ENCODE measurements at places on chromosomes 11 and 22.

DNA sequence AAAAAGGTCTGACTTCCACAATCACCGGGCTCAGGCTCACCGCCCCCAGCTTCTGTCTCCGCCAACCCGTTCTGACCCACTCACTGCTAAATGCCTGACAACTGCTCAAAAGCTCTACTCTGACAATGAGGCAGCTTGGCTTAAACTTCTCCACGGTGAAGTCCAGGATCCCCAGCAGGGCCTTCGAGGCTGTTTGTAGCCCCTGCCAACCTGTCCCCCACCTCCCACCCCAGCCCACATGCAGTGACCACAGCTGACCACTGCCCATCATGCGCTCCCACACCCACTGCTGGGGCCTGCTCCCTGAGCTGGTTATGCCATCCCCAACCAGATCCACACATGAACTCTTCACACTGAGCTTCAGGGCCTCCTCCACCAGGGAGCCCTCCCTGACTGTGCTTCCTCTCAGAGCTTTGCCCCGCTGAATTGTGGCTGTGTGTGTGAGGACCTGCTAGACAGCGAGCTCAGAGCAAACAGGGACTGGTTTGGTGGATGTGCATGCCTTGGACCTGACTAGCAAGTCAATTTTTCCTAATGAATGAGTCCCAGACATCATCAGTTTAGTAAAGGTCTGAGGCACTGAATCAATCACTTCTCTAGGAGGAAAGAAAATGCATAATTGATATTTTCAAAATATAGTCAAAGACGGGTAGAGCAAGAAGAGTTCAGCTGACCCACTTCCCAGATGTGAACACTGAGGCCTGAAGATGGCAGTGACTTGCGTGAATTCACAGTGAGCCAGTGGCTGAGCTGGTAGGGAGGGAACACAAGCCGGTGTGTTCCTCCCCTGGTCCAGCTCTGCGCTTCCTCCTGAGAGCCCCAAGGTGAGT lies 7.7 kb downstream of the LRRC32 start:
- DNase-seq = no peak

GRCh38 chr11:129259931-129260348 lies 67.8 kb upstream of the ARHGAP32 start:
- no peak for DNase-seq

- no peak for DNase-seq
Observed at GRCh38 chr11:3130269-3131071, 34.6 kb downstream of the OSBPL5 start.

- no peak for DNase-seq
Observed at GRCh38 chr11:44940404-44940803, 10.3 kb downstream of the TP53I11 start.

- no peak for DNase-seq
Observed at GRCh38 chr22:26461188-26461810, 22.3 kb downstream of the HPS4 start.

- DNase-seq = no peak
Observed at GRCh38 chr11:134474070-134474860, 62.2 kb upstream of the B3GAT1 start.

GRCh38 chr11:78318321-78319114 lies 99.1 kb downstream of the GAB2 start:
- DNase-seq = no peak

- no peak for DNase-seq
Observed at GRCh38 chr11:76041208-76041607, 165.1 kb downstream of the WNT11 start.

DNA sequence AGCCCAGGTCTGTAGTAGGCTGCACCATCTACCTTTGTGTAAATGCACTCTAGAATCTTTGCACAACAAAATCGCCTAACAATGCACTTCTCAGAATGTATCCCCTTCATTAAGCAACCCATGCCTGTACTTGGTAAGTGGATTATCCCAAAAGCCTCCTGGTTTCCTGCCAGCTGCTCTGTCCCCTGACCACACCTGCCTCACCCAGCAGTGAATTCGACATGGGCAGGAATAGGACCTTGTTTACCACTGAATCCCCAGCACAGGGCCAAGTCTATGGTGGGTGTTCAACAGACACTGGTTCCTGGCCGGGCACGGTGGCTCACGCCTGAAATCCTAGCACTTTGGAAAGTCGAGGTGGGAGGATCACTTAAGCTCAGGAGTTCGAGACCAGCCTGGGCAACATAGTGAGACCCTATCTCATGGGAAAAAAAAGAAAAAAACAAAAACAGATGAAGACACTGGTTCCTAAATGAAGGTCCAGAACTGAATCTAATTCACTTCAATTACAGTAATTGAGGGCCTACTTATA lies 5.1 kb upstream of the SYCE3 start:
- no peak for DNase-seq

GRCh38 chr11:365831-366230 lies 3.5 kb upstream of the B4GALNT4 start:
- no peak for DNase-seq

DNA sequence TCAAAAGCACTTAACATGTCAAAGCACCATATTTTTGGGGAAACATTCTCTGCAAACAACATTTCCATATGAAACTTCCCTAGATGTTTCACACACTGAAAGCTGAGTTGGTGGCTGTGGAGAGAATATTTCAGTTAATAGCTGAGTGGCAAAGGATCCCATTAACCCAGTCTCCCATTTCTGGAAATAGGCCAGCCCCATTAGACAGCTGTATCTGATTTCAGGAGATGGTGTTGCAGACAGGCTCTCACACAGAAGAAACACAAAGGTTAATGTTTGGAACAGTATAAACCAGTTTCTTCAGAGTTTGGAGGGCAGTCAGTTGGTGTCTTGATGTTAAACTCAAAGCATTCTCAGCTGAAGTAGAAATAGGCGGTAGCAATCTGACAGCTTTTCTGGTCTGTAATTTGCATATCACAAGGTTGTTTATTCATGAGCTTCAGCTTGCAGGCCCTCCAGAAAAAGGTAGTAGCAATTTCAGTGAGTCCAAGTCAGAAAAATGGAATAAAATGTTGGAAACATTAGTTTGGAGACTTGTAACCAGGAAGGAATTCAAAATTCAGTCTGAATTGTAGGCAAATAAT lies 15.5 kb upstream of the ZBTB44 start:
- DNase-seq = no peak

GRCh38 chr22:38214302-38215056 lies 12.7 kb downstream of the MAFF start:
- no peak for DNase-seq

- DNase-seq = no peak
Observed at GRCh38 chr11:74347381-74347780, 35.9 kb upstream of the P4HA3 start.

- DNase-seq = no peak
Observed at GRCh38 chr22:47369431-47370015, 607.1 kb downstream of the TBC1D22A start.

DNA sequence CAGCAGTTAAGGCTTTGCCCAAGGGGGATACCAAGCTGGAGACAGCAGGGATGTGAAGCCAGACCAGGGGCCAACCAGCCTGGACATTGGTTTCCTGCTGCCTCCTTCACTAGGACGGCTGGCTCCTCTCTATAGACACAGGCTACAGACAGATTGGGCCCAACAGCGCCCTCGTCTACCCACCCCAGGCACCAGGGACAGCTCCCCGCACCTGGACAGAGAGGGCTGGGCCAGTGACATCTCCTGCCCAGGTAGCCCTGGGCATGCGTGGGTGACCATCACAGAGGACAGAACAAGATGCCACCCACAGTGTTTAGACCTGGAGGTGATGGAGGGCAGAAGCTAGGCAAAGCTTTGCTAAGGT lies 1.2 kb downstream of the DKK3 start:
- DNase-seq = no peak

GRCh38 chr11:28223994-28224393 lies 115.8 kb downstream of the METTL15 start:
- no peak for DNase-seq

DNA sequence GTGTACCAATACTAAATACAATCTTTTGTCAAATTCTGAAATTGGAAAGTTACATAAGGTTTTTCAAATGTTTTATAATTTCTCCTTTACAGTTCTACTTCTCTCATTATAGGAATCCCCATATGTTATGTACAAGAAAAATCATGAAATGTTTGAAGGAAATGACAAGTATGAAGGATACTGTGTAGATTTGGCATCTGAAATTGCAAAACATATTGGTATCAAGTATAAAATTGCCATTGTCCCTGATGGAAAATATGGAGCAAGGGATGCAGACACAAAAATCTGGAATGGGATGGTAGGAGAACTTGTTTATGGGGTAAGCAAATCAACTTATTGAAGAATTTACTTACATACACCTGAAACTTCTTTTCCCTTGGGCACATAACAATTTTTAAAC lies 103.4 kb downstream of the MSANTD4 start:
- DNase-seq = no peak

GRCh38 chr11:13042873-13043342 lies 33.8 kb downstream of the RASSF10 start:
- no peak for DNase-seq

DNA sequence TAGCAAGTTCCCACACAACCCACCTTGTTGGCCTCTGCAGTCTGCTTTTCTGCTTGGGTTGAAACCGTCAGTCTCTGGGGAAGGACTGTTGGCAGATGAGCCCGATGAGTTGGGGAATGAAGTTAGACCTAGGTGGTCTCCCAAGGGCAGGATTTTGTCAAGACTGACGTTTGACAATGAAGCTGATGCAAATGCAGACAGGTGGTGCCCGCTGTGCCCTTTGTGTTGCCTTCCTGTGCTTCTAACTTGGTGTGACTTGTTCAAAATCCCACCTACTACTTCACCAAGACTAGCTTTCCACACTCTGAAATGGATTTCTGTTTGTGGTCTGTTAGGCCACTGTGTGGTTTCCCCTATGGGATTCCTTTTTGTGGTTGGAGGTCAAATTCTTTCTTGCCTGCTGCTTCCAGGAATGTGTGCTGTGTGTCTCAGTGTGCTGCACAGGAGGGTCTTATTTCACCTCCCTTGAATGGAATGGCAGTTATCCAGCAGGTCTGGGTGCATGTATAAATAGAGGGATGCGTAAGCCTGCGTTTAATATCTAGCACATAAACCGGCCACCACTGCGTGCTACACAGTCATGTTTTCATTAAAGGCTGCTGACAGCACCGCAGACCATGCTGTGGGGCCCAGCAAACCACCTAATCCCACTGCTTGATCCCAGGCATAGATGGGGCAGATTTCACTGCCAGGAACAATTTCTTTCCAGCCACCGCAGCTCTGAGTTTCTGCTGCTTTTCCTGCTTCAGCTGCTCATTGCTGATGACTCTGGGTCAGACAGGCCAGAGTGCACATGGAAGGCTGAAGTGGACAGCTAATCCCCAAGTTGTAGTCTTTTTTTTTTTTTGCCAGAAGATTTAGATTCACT lies 44.8 kb downstream of the ADAMTS8 start:
- no peak for DNase-seq

DNA sequence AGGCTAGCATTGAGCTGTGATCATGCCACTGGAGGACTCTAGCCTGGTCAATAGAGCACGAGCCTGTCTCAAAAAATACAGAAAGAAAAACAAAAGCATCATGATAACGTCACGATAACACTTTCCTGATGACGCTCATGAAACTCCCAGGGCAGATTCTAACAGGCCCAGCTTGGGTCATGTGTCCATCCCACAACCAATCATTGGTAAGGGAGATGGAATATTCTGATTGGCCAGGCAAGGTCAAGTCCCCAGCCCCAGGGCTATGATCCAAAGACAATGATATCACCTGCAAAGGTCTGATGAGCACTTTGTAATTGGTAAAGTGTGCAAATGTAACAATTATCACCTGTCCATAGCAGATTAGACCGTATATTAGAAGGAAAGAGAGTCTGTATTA lies 21.5 kb upstream of the DDX6 start:
- no peak for DNase-seq

DNA sequence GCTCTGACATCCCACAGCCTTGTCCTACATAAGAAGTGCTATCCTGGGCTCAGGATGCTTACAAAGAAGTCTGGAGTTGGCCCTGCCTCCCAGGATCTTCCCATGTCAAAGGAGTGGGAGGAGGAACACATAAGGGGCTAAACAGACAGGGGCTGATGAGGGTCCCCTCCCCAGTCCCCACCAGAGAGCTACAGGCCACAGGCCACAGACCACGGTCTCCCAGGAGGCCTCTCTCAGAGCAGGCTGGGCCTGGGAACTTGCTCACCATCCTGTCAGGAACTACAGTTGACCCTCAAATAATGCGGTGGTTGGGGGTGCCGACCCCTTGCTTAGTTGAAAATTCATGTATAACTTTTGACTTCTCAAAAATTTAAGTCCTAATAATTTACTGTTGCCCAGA lies 315.5 kb downstream of the NTM start:
- no peak for DNase-seq

GRCh38 chr11:9396752-9397151 lies 12.3 kb downstream of the IPO7 start:
- no peak for DNase-seq

DNA sequence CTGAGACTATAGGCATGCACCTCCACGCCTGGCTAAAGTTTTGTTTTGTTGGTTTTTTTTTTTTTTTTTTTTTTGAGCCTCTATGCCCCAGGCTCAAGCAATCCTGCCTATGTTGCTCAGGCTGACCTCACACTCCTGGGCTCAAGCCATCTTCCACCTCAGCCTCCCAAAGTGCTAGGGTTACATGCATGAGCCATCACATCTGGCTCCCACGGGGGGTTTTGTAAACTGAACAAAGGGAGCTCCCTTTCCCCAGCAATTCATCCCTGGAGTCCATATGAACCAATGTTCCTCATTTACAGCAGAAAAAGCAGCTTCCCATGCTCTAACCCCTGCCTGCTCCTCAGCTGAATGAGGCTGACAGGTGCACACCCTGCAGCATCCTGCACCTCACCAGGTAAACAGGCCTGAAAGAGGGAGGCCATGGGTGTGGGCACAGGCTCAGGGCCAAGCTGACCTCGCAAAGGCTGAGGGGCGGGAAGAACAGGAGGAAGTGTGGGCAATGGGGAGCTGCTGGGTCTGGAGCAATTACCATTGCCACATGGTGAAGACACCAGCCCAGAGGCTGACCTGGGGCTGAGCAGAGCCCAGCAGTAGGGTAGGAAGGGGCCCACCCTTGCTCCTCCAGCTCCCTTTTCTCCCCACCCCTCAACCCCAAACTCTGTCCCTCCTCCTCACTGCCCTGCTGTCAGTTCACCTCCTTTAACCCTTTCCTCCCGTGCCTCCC lies 58.2 kb downstream of the RBX1 start:
- no peak for DNase-seq

DNA sequence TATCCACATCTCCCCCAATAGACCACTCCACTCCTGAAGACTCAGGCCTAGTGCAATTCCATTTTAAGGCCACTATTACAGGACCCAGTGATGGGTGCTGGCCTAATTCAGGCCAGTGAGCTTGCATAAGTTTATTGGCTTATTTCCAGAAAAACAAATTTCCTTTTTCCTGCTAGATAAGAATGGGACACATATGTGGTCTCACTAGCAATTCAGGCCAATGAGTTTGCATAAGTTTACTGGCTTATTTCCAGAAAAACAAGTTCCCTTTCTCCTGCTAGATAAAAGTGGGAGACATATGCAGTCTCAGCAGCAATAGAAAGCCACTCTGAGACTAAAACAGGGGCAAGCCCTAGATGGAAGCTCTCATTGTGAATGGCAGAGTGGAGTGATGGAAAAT lies 22.4 kb downstream of the ADM start:
- DNase-seq = no peak

Data from glomerular endothelial cell (primary cell).